ENCODE measurements at places on chromosomes 7 and 10.

- no peak for DNase-seq
Measured at GRCh38 chr10:6095810-6096570, 7.2 kb downstream of the RBM17 start.

DNA sequence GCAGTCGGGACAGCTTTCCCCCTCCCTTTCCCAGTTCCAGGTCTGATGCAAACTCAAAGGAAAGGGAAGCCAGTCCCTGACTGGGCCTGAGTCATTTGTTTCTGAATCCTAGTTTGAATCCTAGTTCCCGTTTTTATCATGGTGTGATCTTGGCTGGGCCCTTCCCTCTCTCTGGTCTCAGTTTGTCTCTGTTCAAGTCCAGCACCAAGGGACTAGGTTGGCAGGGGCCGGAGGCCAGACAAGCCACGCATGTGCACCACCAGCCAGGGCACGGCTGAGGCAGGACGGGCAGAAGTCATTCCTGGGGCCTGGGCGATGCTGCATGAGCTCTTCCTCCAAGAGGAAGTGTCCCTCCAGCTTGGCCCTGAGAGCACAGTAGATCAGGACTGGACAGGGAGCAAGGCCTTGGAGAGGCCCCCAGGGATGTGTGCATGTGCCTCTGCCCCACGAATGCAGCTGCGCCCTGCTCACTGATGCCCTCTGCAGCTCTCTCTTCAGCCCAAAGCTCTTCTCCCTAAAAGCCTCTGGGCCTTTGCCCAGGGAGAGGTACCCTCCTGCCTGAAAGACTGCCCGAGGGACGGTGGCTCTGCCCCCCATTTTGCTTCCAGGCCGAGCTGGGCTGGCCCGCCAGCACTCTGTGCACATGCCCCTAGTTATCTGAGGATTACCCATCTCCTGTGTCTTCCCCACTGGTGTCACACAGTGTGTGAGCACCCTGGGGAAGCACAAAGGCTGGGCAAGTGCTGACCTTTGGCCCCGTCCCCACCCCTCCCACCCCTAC lies 86.7 kb downstream of the ZMIZ1 start:
- peak; percentile 73 for DNase-seq

GRCh38 chr10:3107426-3107961 lies 40.1 kb downstream of the PFKP start:
- DNase-seq, result no peak

DNA sequence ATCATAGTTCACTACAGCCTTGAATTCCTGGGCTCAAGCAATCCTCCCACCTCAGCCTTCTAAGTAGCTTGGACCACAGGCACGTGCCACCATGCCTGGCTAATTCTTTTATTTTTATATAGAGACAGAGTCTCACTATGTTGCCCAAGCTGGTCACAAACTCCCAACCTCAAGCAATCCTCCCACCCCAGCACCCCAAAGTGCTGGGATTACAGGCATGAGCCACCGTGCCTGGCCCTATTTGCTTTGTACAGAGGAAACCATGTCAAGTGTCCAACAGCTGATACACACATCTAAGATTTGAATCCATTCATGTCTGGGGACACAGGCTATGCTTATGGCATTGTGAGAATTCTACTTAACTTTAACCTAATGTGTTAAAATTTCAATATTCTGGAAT lies 29.9 kb upstream of the MPP7 start:
- no peak for DNase-seq

GRCh38 chr7:12481722-12482121 lies 78.1 kb upstream of the VWDE start:
- no peak for DNase-seq

GRCh38 chr7:159137906-159138305 lies 6.8 kb downstream of the VIPR2 start:
- no peak for DNase-seq

DNA sequence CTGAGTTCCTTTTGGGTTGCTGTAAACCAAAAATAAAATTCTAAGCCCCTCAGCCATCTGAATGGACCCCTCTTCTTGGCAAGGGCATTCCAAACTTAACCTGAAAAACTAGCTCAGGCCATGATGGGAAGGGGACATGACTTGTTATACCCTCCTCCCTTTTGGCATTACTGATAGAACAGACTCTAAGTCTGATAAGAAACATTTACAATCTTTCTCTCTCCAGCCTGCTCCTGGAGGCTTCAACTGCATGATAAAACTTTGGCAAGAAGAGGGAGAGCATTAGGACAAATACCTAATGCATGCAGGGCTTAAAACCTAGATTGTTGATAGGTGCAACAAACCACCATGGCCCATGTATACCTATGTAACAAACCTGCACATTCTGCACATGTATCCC lies 40.9 kb upstream of the ATOH7 start:
- DNase-seq, result no peak

DNA sequence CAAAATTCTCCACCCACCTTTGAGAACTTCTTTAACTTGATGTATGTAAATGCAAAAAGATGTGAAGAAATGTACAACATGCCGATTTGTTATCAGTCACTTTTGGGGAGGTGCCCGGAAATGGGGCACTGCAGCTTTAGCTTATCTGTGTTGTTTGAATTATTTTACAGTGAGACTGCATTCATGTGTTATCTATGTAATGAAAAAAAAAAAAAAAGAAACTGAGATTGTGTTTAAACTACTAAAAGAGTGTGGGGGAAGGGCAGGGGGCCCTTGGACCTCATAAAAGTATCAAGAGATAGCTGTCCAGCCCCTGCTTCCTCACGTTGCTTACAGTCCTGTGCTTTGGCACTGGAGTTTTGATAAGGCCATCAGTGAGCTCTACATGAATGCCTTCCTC lies 259.4 kb downstream of the STK31 start:
- no peak for DNase-seq

GRCh38 chr10:35378541-35379210 lies 42.4 kb downstream of the CCNY start:
- peak; percentile 64 for DNase-seq

DNA sequence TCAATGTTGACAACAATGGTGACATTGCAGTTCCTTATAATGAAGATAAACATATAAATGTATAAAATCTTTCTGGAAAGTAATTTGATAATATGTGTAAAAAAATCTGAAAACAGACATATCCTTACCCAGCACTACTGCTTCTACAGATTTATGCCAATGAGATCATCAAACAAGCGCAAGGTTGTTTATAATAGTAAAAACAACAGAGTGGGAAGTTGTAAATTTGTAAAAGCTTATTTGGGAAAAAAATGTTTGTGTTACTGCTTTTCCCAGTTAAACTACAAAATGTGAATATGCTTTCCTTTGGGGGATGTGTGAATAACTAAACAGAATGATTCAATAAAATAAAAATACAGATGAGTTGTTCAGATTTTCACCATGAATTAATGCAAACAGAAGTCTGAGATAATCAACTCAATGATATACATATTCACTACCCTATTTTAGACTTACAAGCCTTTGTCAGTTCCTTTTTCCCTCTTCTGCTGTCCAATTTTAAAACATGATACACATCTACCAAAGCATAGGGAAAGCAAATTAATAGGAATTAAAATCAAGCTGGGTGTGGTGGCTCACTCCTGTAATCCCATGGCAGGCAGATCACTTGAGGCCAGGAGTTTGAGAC lies 82.1 kb downstream of the USP6NL start:
- no peak for DNase-seq

GRCh38 chr7:30366606-30367005 lies 82.2 kb downstream of the ZNRF2 start:
- no peak for DNase-seq

- peak; percentile 32 for DNase-seq
Measured at GRCh38 chr10:35447693-35448407, 111.5 kb downstream of the CCNY start.

GRCh38 chr7:55549457-55549856 lies 22.8 kb downstream of the VOPP1 start:
- no peak for DNase-seq

GRCh38 chr7:46115410-46115809 lies 194.3 kb upstream of the IGFBP3 start:
- DNase-seq, result no peak

- DNase-seq, result no peak
Measured at GRCh38 chr7:81419731-81420130, 350.1 kb downstream of the HGF start.

- no peak for DNase-seq
Measured at GRCh38 chr7:69395061-69395714, 203.1 kb upstream of the AUTS2 start.

GRCh38 chr10:4684434-4684833 lies 141.6 kb upstream of the AKR1E2 start:
- DNase-seq, result no peak

DNA sequence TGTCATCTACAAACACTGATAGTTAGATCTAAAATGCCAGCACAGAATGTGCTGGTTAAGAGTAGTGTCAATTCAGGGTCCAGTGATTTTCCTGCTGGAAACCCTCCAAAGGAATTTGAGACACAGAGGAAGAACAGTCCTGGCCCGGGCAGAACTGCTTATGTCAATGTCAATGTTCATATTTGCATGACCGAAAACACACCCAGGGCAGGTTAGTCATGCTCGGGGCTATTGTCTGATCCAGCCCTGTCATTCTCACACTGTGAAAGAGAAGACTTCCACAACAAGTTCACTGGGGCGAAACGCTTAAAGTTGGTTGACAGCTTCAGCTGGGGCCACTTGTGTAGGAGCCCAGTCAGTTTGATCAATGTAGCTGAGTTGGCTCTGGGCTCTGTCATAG lies 139.3 kb downstream of the C1GALT1 start:
- DNase-seq, result no peak

GRCh38 chr7:77388055-77388641 lies 28.0 kb downstream of the GSAP start:
- no peak for DNase-seq

DNA sequence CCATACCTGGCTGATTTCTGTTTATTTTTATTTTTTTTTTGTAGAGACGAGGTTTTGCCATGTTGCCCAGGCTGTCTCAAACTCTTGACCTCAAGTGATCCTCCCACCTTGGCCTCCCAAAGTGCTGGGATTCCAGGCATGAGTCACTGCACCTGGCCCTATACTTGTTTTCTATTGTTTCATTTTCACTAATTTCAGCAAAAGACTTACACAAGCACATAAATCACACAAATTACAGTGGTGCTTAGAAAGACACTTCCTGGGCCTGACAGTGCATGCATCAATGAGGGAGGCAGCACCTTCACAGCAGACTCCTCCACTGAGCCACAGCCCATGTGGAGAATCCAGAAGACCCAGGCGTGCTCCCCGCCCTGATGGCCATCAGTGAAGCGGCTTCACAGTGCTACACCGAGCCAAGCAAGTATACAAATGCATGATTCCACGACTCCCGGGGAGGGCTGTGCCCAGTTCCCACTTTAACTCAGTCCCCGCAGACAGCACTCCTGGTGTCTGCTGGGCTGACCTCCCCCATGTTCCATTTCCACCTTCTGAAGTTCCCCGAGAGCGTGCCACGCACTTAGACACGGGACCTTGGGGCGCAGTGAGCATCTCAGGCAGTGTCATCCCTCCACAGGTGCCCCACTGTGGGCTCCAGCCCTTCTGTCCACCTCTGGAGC lies 20.6 kb downstream of the PITRM1 start:
- DNase-seq, result no peak

DNA sequence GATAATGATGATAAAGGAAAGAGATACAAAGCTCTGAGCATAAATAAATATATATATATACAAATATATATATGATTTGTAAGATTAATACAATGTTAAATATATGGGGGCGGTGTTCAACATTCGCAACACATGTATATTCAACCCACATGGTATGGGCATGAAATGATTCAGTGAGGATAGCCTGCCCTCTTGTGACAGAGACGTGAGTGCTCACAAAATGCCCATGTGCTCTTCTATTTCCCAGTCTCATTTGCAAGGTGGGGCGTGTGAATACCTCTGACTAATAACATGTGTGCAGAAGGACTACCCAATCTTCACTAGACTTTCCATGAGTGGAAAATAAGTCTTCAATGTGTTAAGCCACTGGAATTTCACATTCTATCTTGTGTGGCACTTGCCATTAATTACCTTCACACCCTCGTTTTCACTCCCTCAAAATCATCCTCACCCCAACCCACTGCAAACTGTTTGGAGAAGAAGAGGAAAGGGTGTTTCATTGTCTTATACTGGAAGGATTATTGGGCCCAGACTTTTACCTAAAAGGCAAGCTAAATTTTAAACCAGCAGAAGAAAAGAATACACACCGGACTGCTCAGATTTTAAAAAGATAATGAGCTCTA lies 26.9 kb downstream of the ASAH2 start:
- peak; percentile 42 for DNase-seq

- DNase-seq, result peak; percentile 36
Measured at GRCh38 chr10:97683556-97684367, 3.3 kb downstream of the AVPI1 start.

GRCh38 chr7:4129481-4130122 lies 552.5 kb upstream of the FOXK1 start:
- DNase-seq, result no peak

DNA sequence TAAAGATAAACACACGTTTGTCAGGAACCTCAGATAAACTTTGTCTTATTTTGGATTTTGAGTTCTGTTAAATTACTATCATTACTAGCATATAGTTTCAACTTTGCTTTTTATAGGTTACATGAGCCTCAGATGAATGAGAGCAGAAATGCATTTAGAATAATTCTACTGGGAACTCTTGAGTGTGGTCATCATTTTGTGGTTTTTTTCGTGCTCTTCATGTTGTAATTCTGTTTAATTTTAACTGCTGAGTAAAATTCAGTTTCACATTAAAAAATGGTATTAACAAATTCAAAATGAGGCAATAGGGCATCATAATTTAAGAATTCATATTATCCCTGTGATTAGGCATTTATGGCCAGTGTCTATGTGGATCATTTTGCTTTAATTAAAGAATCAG lies 72.9 kb downstream of the GNAI1 start:
- no peak for DNase-seq

DNA sequence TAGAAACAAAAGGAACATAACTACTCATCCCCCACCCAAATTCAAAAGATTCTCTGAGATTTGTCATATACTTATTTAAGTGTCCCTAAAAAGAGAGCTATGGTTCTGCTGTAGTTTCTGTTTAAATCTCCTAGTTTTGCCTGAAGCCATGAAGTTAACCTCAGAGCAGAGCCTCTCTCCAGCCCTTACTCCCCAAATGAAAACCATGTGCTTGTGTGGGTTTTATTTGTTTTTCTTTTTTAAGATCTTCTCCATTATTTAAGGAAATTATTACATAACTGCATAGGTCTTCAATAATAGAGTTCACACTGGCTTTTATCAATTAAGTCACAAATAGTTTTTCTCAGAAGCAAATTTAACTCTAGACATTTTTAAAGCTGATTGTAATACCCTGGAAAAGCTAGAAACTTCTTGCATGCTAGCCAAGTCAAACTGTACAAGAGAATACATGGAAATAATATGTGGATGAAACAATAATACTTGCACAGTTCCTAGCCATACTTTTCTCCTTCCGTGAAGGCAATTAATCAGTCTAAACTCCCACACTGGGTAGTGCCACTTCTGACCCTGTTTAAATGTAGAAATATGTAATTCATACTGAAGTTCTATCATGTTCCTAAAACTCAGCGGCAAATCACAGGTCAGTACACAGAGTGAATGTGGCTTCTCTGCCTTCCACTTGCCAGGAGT lies 579.7 kb downstream of the SUGCT start:
- DNase-seq, result no peak

DNA sequence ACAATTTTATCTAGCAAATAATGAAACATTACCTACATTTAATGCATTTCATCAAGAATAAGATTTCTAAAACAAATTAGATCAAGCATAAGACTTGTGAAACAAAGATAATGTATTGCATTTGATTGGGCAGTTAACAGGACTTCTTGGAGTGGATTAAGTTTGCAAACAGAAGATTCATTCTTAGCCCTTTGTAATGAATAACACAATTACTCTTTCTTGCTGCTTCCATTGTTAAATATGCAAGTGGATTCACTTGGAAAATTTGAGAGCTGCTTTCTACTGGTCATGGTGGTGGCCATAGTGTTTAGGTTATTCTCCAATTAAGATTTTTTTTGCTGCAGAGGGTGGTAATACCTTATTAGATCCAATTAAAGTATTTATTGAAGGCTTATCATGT lies 6.0 kb downstream of the PPP1R9A start:
- DNase-seq, result no peak
